ENCODE measurements at places on chromosomes 1 and 21.

DNA sequence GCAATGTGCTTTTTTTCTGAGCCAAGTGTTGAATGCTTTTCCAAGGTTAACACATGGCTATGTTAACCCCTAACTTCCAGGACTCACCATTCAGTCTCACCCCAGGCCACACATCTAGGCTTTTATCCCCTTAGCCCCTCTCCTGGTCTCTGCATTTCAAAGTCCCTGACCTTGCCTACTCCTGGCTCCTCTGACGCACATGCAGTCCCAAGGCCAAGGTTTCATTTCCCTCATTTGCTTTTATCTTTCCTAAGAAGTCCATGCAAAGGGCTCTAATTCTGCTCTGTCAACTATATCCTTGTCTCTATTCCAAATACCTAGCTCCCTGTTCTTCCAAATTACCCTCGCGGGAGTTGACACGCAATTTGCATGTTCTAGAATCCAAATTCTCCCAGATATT lies 25.4 kb downstream of the SLC30A10 start:
- DNase-seq = no peak

DNA sequence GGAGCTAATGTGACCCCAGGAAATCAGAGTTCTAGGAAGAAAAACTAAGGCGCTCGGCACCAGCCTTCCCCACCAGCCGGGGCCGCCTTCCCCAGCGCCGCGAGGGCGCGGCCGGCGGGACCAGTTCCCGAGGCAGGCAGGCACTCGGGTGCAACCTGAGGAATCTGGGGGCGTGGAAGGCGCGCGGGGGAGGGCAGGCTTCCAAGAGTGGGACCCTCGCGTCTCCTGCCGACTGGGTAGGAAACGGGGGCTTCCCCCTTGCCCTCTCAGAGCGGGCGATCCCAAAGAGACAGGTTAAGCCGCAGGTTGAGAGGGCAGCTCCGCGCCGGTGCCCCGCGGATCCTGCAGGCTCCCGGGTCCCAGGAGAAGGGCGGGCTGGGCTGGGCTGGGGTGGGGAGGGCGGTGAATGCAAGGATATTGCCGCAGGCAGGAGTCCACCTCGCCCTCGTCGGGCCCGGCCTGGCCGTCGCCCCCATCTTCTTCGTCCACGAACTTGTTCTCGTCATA lies 431 bp downstream of the ARPC5 start:
- DNase-seq = no peak

- DNase-seq = no peak
Observed at GRCh38 chr21:15706696-15707095, 23.1 kb upstream of the USP25 start.

DNA sequence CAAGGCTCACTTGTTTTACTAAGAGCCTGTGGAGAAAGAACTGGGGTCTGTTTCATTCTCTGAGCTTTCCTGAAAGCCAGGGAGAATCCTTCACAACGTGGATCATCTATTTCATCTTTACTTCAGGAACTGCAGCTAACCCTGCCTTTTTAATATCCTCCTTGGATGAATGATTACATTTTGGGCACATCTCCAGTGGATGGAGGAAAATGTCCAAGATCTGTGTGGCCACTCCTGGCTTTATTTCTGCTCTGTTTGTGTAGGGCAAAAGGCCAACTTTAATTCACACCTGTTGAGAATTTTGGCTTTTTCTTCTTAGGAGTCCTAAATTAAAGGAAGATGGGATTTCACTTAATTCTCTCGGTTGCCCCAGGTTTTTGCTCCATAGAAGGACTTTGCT lies 69.5 kb upstream of the CACNA1E start:
- no peak for DNase-seq

- DNase-seq = no peak
Observed at GRCh38 chr1:187244623-187245022, 415.9 kb downstream of the PLA2G4A start.

- no peak for DNase-seq
Observed at GRCh38 chr1:174605198-174605597, 157.4 kb downstream of the GPR52 start.

DNA sequence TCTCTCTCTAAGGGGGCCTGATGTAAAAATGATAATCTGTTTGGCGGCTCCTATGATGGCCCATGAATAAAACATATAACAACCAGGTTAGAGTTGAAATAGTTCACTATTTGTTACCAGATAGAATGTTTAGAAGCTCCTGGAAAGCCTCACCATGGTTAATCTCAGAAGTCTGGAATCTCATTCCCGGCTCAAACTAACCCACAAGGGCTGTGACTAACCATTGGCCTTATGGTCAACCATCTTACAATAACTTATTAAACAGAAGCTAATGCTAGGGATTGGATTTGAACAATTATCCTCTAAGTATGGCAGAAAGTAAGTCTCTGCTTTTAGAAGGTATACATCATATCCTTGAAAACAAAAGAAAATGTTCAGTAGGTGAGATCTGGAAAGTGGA lies 134.1 kb upstream of the ADGRL2 start:
- DNase-seq = no peak

- DNase-seq = no peak
Observed at GRCh38 chr1:5847013-5847659, 145.1 kb downstream of the NPHP4 start.

DNA sequence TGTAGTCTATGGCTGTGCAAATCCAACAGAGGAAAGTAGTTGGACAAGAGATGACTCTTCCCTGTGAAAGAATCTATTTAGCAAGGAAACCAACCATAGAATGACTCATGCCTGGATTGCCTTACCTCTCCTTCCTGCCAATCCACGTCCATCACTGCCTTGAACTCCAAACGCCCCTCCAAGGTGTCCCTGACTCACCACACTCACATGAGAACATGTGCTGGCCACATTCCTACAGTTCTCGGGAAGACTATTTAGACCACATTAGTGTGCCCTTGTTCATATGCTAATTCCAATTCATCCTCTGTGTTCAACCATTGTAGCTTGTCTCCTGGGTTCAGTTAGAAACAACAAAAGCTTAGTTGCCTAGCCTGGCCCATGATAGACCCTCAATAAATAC lies 157.3 kb downstream of the SLC30A10 start:
- no peak for DNase-seq

- no peak for DNase-seq
Observed at GRCh38 chr1:71745326-71745725, 537.0 kb downstream of the NEGR1 start.
